NCI-H1105 treated with DMSO at 0.1 percent for 48 hours (cell line): ENCODE measurements at places on chromosomes 3 and 15.

DNA sequence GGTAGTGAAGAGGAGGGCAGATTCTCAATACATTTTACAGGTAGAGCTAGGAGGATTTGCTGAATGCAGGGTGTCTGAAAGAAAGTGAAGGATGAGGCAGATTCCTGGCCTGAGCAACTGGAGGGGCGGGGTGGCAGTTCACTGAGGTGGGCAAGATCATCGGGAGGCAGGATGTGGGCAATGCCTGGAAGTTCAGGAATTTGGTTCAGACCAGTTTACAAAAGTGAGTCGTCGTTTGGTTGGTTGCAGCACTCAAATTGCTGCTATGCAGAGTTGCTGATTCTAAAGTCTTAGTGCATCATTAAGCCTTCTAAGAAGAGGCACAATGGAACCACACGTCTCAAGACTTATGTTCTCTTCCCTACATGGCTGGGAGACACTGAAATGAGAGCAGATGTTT, 134.0 kb downstream of the MFSD1 start:
- DNase-seq, result no peak

- DNase-seq, result no peak
These were observed 223.6 kb downstream of the SHQ1 start for GRCh38 chr3:72624656-72625055.

- DNase-seq, result peak; percentile 99
These were observed 177.5 kb upstream of the CGNL1 start for GRCh38 chr15:57198654-57199291.

GRCh38 chr15:85910834-85911233, 116.1 kb upstream of the KLHL25 start:
- no peak for DNase-seq

- no peak for DNase-seq
These were observed 268.9 kb downstream of the SHOX2 start for GRCh38 chr3:157837336-157837735.
